ENCODE measurements at places on chromosomes 4 and X.

DNA sequence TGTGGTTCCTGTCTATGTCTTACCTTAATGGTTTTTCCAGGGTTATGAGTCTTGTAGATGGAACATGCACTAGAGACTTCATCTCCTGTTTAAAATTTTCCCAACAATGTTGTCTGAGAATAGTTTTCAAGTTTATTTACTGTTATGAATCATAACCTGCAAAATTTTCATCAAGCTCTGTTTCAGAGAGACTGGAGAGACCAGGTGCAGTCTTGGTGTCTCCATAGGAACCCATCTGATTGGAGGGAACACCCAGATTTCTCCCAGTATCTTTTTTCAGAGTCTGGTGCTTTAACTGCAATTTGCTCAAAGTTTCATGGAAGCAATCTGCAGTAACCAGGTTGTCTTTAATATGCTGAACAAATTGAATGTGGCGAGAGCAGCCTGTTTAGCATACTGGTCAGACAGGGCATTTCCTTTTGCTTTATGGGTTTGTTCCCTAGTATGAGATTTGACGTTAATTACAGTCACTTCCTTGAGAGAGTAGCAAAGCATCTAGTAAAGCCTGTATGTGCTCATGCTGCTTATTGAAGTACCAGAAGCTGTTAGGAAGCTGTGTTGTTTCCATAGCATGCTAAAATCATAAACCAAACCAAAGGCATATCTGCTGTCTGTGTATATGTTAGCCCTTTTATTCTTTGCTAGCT, 18.8 kb upstream of the VSIG1 start:
- no peak for DNase-seq

GRCh38 chr4:26076000-26076587, 162.1 kb downstream of the SMIM20 start:
- DNase-seq = peak; percentile 75

- peak; percentile 78 for DNase-seq
Measured at GRCh38 chrX:85922821-85923220, 124.5 kb downstream of the CHM start.

- peak; percentile 79 for DNase-seq
Measured at GRCh38 chr4:39446842-39447573, 11.7 kb downstream of the RPL9 start.

DNA sequence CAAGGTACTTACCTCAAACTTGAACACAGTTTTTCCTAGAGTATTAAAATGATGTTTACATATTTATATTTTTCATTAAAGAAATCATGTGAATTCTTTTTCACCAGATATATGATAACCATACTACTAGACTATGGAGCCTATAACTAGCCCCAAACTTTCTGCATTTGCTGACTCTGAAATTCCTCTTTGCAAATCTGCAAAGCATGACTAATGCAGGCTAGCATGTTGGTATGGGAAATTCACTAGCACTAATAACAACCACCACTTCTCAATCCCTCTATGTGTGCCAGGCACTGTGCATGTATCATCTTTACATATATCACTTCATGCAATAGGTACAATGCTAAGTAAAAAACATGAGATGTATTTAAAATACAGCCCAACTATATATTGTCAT, 51.1 kb downstream of the SLC10A7 start:
- peak; percentile 33 for DNase-seq

DNA sequence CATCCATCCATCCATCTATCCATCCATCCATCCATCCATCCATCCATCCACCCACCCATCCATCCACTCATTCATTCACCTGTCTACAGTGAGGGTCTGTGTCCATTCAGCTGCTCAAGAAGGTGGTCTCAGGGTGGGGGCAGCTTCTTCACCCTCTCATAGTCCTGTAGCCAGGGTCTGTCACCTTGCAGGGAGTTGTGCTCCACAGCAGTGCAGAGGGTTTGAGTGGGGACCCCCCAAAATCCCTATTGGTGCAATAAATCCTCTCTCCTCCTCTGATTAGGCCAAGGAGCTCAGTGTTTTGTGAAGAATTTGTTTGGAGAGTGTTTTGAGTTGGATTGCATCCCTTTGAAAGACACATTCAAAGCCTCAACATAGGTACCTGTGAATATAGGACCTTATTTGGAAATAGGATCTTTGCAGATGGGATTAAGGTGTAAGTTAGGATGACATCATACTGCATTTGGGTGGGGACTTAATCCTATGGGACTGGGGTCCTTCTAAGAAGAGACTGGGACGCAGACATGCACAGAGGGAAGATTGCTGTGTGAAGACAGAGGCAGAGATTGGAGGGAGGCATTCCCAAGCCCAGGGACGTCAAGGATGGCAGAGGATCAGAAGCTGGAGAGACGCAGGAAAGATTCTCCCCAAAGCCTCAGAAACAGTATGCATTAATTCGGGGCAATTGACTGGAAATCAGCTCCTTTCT, 12.0 kb downstream of the P2RY8 start:
- no peak for DNase-seq

- no peak for DNase-seq
Measured at GRCh38 chrX:5402461-5402860, 826.2 kb downstream of the NLGN4X start.

- DNase-seq = no peak
Measured at GRCh38 chr4:3192827-3193226, 56.1 kb upstream of the MSANTD1 start.

GRCh38 chrX:6226596-6227452, 1.8 kb downstream of the NLGN4X start:
- no peak for DNase-seq

- no peak for DNase-seq
Measured at GRCh38 chr4:2721586-2721985, 34.5 kb downstream of the TNIP2 start.

GRCh38 chrX:45540181-45540580, 339.5 kb upstream of the DIPK2B start:
- DNase-seq = no peak

DNA sequence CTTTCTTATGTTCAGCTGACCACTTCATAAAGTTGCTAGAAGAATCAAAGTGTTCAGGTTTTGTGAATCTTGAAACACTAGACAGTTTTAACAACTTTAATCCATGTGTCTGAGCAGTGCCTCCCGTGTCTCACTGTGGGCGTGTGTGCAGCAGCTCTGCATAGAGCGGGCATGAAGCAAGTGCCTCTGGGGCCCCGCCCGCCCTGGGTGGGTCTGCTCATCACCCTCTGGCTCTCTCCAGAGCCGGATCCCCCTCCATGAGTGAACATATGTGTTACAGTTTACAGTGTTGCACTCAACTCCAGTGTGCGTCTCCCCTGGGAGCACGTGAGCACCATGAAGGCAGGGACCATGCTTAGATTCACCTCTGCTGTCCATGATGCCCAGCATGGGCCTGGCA, 37.6 kb upstream of the CRMP1 start:
- DNase-seq = no peak

GRCh38 chr4:113478032-113478431, 283.5 kb downstream of the CAMK2D start:
- DNase-seq = no peak

DNA sequence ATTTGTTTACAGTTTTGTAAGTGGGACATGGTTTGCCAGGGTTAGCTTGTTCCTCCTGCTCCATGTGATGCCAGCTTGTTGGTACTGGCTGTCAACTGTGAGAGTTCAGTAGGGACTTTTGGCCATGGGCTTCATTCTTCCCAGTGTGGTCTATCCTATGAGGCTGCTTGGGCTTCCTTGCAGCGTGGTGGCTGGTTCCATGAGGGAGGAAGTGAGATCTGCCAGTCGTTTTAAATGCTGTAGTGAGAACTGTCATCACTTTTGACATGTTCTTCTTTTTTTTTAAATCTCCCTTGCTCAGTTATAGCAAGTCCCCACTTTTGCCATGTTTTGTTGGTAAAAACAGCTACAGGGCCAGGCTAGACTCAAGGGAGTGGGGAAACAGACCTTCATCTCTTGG, 15.9 kb downstream of the NSD2 start:
- no peak for DNase-seq

- DNase-seq = no peak
Measured at GRCh38 chrX:36443007-36443406, 523.5 kb downstream of the CFAP47 start.

DNA sequence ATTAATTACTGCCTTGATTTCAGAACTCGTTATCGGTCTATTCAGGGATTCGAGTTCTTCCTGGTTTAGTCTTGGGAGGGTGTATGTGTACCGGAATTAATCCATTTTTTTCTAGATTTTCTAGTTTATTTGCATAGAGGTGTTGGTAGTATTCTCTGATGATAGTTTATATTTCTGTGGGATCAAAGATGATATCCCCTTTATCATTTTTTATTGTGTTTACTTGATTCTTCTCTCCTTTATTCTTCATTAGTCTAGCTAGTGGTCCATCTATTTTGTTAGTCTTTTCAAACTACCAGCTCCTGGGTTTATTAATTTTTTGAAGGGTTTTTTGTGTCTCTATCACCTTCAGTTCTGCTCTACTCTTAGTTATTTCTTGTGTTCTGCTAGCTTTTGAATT, 32.1 kb downstream of the CDX4 start:
- no peak for DNase-seq

DNA sequence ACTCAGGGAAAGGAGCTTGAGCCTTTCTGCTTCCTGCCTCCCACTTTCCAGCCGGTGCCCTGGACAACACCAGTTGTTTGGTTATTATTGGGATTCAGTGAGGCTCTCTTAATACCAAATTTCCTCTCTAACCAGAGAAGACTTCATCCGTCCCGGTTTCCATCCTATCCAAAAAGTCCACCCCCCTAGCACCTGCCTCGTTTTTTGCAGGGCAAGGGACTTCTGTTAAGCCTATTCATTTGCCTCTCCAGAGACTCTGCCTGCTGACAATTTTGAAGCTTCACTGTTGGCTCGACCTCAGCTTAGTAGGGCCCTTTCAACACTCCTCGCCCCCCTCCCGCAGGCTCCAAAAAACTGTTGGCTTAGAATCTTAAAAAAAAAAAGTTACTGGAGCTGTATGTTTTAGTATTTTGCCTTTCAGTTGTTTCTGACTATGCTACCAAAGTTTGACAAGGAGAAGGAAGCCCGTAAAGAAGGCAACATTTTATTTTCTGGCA, 779 bp upstream of the PRSS12 start:
- no peak for DNase-seq

DNA sequence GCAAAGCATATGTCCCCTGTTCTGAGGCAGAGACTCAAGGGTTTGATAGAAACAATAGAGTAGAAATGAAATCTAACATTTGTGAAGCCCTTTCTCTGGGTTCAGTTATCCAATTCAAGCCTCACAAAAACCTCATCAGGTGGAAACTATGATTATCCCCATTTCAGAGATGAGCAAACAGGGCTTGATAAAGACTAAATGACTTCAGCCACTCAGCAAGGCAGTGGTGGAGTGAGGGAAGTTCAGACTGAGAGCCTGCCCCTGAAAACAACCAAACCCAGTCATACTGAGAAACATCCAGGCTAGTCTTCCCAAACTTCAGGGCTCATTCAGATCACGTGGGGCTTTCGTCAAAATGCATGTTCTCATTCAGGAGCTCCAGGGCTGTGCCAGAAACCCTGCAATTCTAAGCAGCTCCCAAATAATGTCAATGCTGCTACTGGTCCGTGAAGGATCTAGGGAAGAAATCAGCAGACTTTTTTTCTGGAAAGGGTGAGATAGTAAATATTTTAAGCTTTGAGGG, 109.6 kb upstream of the KIT start:
- DNase-seq = no peak

DNA sequence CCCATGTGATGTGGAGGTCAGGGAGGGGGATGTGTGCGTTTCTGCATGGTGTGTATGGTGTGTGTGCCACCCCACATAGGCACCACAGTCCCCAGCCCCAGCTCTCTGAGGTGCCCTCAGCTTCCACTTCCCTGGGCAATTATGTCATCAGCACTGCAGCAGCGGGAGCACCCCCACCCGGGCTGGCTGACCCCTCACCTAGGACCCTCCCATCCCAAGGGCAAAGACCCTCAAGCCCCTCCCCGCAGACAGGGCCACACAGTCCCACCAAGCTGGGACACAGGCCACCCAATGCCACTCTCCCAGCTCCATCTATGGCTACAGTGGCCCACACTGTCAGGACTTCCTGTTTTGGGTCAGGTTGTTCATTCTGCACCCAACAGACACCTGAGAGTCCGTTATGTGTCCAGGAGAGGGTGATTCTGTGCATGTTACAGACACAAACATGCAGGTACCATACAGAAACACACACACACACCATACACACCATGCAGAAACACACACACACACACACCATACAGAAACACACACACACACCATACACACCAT, 75.2 kb downstream of the JAKMIP1 start:
- DNase-seq = no peak

GRCh38 chrX:118221270-118221669, 104.7 kb upstream of the KLHL13 start:
- no peak for DNase-seq

- no peak for DNase-seq
Measured at GRCh38 chr4:94454405-94454804, 2.7 kb downstream of the PDLIM5 start.

- DNase-seq = no peak
Measured at GRCh38 chr4:73892966-73893365, 23.8 kb downstream of the CXCL1 start.

DNA sequence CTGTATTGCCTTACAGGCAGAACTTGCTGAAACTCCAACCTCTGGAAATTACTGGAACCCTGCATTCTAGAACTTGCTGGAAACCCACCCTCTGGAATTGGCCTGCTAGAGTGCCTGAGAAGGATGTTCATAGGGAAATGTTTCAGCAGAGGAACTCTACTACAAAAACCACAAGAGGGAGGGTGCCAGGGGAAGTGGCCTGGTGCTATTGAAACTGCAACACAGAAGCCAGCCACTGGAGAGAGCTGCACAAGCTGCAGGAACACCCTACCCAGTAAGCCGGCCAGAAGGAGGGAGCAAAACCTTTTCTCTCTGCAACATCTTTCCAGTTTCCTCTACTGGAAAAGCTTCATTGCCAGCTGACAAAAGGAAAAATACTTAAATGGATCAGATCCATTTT, 2.5 kb upstream of the BRWD3 start:
- DNase-seq = peak; percentile 45

GRCh38 chr4:134702374-134702773, 500.8 kb upstream of the PABPC4L start:
- no peak for DNase-seq

GRCh38 chrX:10254739-10255138, 98.0 kb downstream of the CLCN4 start:
- peak; percentile 5 for DNase-seq

GRCh38 chrX:15056044-15056443, 182.8 kb downstream of the MOSPD2 start:
- DNase-seq = no peak
